Nasal cavity respiratory epithelium epithelial cell of viscerocranial mucosa (primary cell): ENCODE measurements at places on chromosomes 3 and 15. TPM values are rescaled to one million over a fixed set of nuclear protein-coding genes. Genes with fewer than 3 reads are reported as not detected.

The UMPS gene
- 39.3 and 52.3 TPM in 2 replicates for total RNA-seq

The SPCS1 gene
- 56.8 and 72.8 TPM in 2 replicates for total RNA-seq

The RPL22L1 gene
- 71.6 and 143 TPM in 2 replicates for total RNA-seq

The C3orf20 gene
- total RNA-seq = not detected in 2 replicates

The AQR gene
- 17.1 and 26.3 TPM in 2 replicates for total RNA-seq

The PDIA3 gene
- 223 and 333 TPM in 2 replicates for total RNA-seq

The PRSS50 gene
- total RNA-seq = under 0.01 TPM in 1 of 2 replicates, not detected in the other

The NRROS gene
- 0.07 TPM in 1 of 2 replicates, not detected in the other for total RNA-seq

The GOLGA8K gene
- 0.28 TPM in 1 of 2 replicates, not detected in the other for total RNA-seq

The LIPC gene
- total RNA-seq = not detected in 2 replicates

The LARP6 gene
- 30.5 and 42.7 TPM in 2 replicates for total RNA-seq

The PP2D1 gene
- total RNA-seq = not detected in 2 replicates

The CLRN1 gene
- total RNA-seq = not detected in 2 replicates

The CPNE9 gene
- not detected in 2 replicates for total RNA-seq

The PLSCR5 gene
- not detected in 2 replicates for total RNA-seq

The PIERCE2 gene
- total RNA-seq = 1.4 and 2.1 TPM in 2 replicates

The LRRC15 gene
- under 0.01 TPM in 1 of 2 replicates, not detected in the other for total RNA-seq

The LMCD1 gene
- total RNA-seq = 2.4 and 5.3 TPM in 2 replicates

The BSN gene
- total RNA-seq = under 0.01 and 0.07 TPM in 2 replicates

The IQCF5 gene
- not detected in 2 replicates for total RNA-seq

The CEP97 gene
- 14.9 and 19.1 TPM in 2 replicates for total RNA-seq

The SH2D7 gene
- total RNA-seq = not detected in 2 replicates

The ZDHHC23 gene
- 1.7 and 2.4 TPM in 2 replicates for total RNA-seq

The KBTBD8 gene
- total RNA-seq = 3.3 and 4.1 TPM in 2 replicates

The NANOGP8 gene
- 0.07 TPM in 1 of 2 replicates, not detected in the other for total RNA-seq

The FBXO40 gene
- not detected in 2 replicates for total RNA-seq

The OXSR1 gene
- total RNA-seq = 66.7 and 167 TPM in 2 replicates

The ACP3 gene
- total RNA-seq = 0.34 and 5.0 TPM in 2 replicates

The TFDP2 gene
- total RNA-seq = 20.2 and 28.4 TPM in 2 replicates

The STAB1 gene
- total RNA-seq = under 0.01 and 0.07 TPM in 2 replicates

The CCNB2 gene
- 0.50 and 1.7 TPM in 2 replicates for total RNA-seq

The LRRN1 gene
- under 0.01 and 15.3 TPM in 2 replicates for total RNA-seq

The C3orf22 gene
- total RNA-seq = not detected in 2 replicates

The SPRED1 gene
- 22.6 and 30.1 TPM in 2 replicates for total RNA-seq

The UBE3A gene
- total RNA-seq = 85.8 and 101 TPM in 2 replicates

The TGM4 gene
- 0.28 and 0.34 TPM in 2 replicates for total RNA-seq
